ENCODE measurements at places on chromosomes 1 and 21. TPM values are rescaled to one million over a fixed set of nuclear protein-coding genes. Genes with fewer than 3 reads are reported as not detected.

The S100A5 gene
- 0.76 TPM for polyA plus RNA-seq

DNA sequence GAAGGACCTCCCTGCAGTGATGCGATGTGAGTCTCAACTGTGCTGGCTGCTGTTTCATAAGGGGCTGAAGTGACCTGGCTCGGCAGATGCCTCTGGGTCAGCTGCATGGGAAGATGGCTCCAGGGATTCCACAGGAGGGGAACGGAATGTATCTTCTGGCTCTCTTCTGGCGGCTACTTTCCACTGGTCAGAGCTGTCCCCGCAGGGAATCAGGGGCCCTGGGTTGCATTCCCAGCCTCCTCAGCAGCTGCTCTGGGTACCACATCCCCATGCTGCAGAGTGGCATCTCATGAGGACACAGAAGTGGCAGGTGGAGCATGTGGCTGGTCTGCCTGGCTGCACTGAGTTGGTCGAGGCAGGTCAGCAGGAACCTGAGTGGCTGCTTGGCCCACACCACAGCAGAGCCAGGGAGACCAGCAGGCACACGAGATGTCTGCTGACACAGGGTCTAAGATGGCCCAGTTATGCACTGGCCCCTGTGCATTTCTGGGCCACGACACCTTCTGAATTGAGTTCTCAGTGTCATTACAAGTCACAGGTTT lies 42.8 kb downstream of the POFUT2 start:
- DNase-seq = no peak

DNA sequence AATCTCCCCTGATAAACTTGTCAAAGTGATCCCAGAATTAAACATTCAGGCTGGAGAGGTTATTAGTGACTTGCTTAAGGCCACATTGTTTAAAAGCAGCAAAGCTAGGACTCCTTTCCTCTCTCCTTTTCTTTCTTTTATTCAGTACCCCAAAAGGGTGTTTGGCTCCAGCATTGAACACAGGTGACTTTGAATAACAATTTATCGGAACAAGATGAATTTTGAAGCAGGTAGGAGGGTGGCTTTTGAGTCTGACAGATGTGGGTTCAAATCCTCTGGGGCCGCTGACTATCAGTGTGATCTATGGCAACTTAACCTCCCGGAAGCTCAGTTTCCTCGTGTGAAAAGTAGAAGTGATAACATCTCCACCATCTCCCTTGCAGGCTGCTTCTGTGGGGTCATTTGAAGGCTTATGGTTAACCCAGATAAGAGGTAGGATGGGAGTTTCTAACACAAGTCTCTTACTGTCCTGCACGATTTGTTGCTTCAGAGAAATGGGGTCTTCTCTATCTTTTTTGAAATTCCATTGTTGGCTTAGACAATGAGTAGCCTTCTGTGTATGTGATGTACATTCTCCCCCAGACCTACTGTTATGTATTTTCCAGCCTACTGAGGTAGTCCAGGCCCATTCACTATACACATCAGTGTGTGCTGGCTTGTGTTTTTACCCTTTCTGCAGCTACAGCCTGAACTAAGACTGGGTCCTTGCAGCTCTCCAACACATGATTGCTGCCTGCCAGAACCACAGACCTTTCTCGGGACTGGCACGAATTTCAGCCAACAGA lies 29.0 kb downstream of the JUN start:
- no peak for DNase-seq

The KRTAP19-1 gene
- not detected for polyA plus RNA-seq

The AMY1A gene
- polyA plus RNA-seq = not detected

DNA sequence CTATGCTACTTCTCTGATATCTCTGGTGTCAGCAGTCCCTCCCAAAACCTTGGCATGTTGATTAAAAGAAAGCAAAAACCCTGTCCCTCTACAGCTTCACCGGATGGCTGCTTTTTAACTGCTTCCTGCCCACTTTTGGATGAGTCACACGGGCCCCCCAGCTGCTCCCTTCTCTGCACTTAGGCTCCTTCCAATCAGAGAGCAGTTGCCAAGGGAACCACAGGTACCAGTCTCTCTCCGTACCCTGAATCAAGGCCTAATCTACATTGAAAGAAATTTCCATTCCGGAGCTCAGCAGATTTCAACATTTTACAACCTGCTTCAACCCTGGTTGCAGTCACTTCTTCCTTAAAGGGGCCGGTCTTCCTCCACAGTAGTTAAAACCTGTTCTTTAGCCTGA lies 70.6 kb upstream of the GJB5 start:
- no peak for DNase-seq

DNA sequence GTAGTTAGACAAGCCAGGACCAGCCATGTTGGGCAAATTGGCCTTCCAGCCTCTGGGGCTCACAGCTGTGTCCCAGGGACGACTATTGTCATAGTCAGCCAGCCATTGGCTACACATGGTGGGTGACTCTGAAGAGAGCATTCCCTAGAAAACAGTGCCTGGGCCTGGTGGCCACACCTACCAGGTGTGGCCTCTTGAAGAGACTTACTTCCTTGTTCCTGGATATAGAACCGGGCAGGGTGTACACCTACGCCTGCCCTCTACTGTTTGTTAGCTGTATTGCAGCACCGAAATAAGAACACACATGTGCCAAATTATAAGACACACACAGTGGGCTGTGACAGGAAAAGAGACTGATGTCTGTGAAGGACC lies 134.6 kb upstream of the ARHGEF16 start:
- DNase-seq = no peak
